ENCODE measurements at places on chromosomes 7 and 10. TPM values are rescaled to one million over a fixed set of nuclear protein-coding genes. Genes with fewer than 3 reads are reported as not detected.

Gene PRPS1L1
- not detected for total RNA-seq

Gene MBL2
- total RNA-seq, result not detected

Gene CRPPA
- total RNA-seq, result 6.1 TPM

Gene ZNF804B
- not detected for total RNA-seq

Gene SPAM1
- 0.38 TPM for total RNA-seq

Gene HOXA7
- total RNA-seq, result 0.29 TPM

Gene IL2RA
- 11.1 TPM for total RNA-seq

Gene ITPRID1
- not detected for total RNA-seq

Gene OR6V1
- not detected for total RNA-seq

Gene MMRN2
- 32.7 TPM for total RNA-seq

Gene IKZF5
- 8.6 TPM for total RNA-seq

Gene OR2A12
- not detected for total RNA-seq

GRCh38 chr10:132488231-132488821, 49.3 kb upstream of the INPP5A start:
- H3K27me3 ChIP-seq, result no peaks in the 10 kb centered on the region
- H3K27ac ChIP-seq, result no peak overlapping the region
- H3K4me1 ChIP-seq, result no peaks in the 10 kb centered on the region
- DNase-seq, result no peak
- H3K36me3 ChIP-seq, result no peaks in the 10 kb centered on the region
- H3K4me3 ChIP-seq, result no peak overlapping the region

DNA sequence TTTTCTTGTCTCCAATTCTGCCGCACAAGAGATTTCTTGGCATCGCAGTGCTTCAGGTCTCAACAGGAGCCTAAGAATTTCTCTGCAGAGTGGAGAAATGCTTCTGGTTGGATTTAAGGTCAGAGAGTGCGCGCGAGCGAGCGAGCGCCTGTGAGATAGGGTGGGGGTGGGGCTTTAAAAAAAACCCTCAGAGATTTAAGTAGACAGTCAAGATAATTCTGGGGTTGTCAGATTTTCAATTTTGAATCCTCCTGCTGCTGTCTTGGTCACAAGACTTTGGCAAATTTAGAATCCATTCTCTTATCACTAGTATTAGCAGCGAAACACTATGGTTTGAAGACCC, 49.7 kb downstream of the CPEB3 start:
- no peak for DNase-seq
- H3K36me3 ChIP-seq, result no peaks in the 10 kb centered on the region
- H3K4me3 ChIP-seq, result peak overlapping the region; percentile 74
- peak overlapping the region; percentile 89 for H3K27ac ChIP-seq

DNA sequence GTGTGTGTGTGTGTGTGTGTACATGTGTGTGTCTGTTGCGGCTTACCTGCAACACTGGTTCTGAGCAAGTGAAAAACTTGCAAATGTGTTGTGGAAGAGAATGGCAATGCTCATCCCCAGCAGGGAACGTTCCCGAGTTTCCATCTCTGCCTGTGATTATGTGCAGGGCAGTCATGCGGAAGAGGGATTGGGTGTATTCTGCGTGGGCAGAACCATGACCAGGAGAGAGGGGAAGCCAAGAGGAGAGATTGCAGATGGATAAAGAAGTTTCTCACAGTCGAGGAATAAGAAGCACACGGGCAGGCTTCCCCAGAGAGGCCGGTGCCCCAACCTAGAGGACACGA, 99.9 kb downstream of the CTBP2 start:
- no peaks in the 10 kb centered on the region for H3K36me3 ChIP-seq
- peaks cover 100% of the 10 kb centered on the region for H3K4me1 ChIP-seq
- no peak for DNase-seq
- H3K27ac ChIP-seq, result peak overlapping the region; percentile 58

GRCh38 chr7:20193873-20194272, 23.3 kb downstream of the MACC1 start:
- H3K27ac ChIP-seq, result no peak overlapping the region
- no peak for DNase-seq
- H3K36me3 ChIP-seq, result no peaks in the 10 kb centered on the region
- no peaks in the 10 kb centered on the region for H3K4me1 ChIP-seq

DNA sequence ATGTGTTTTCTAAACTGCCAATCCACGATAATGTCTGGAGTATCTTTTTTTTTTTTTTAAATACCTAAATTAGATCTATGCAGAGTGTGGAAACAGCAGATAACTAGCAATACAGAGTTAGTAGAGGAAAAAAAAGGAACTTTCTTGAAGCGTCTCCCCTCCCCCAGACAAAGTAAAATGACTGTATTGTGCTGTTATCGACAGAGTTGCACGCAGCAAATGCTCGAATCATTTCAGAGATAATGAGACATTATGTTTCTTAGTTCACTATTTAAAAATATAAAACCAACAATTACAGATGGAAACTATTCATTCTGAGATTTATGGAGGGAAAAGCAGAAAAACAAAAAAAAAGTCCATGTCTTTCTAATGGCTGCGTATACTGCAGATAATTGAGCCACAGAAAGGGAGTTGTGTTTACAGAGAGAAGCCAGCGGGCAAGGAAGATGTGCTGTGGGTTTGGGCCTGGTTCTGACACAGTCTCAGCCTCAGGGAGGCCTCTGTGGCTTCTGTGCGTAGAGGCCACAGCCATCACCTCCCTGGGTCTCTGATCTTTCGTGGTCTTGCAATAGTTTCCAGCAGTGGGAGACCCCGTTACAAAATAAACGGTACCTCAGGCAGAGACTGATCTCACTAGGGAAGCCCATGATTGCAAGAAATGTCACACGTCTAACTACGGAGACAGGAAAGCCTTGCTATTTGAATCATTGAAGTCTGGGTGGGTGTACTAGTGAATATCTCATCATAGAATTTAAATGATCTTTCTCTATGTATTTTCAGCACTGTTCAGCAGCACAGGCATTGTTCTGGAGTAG, 19.1 kb upstream of the KLF6 start:
- no peaks in the 10 kb centered on the region for H3K27me3 ChIP-seq
- no peak for DNase-seq
- peaks cover 52% of the 10 kb centered on the region for H3K4me1 ChIP-seq
- H3K36me3 ChIP-seq, result no peaks in the 10 kb centered on the region

- no peaks in the 10 kb centered on the region for H3K27me3 ChIP-seq
- peak overlapping the region; percentile 92 for H3K27ac ChIP-seq
- no peaks in the 10 kb centered on the region for H3K36me3 ChIP-seq
- peaks cover 42% of the 10 kb centered on the region for H3K4me1 ChIP-seq
- no peak overlapping the region for H3K4me3 ChIP-seq
- DNase-seq, result no peak
Measured at GRCh38 chr10:69479240-69480067, 28.2 kb downstream of the TSPAN15 start.

GRCh38 chr7:102286237-102287110, at the start of gene SH2B2:
Gene SH2B2 (plus strand): TSS chr7:102286868. CDS start chr7:102300551, 13,683 bp downstream.
- H3K27ac ChIP-seq, result peak within 1 kb of the TSS; percentile 68
- no peaks in the 10 kb centered on the region for H3K36me3 ChIP-seq
- DNase-seq, result peak; percentile 85
- peaks cover 23% of the 10 kb centered on the region for H3K4me1 ChIP-seq
- peak within 1 kb of the TSS; percentile 82 for H3K4me3 ChIP-seq

DNA sequence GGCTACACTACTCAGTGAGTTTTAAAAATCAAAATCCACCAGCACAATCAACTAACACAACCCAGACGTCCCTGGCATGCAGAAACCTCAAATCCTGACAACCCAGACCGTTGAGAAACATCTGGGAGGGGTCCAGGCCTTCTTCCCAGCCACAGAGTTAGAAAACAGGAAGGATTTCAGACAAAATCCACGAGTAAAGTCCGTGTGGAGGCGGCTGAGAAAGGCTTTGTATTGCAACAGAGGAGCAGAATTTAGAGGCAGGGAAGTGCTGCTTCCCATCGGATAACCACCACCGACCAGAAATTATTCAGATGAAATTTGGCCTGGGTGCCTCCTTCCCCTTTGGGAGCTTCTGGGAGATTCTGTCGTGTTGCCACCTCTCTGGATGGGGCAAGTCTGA, 61.5 kb downstream of the TNS3 start:
- peak; percentile 66 for DNase-seq
- no peaks in the 10 kb centered on the region for H3K36me3 ChIP-seq
- H3K4me3 ChIP-seq, result no peak overlapping the region
- H3K27me3 ChIP-seq, result no peaks in the 10 kb centered on the region
- H3K27ac ChIP-seq, result peak overlapping the region; percentile 41

All from heart left ventricle (tissue), 16 donors.